Astrocyte (in vitro differentiated cells and primary cell): ENCODE measurements at places on chromosomes 6 and 20.

DNA sequence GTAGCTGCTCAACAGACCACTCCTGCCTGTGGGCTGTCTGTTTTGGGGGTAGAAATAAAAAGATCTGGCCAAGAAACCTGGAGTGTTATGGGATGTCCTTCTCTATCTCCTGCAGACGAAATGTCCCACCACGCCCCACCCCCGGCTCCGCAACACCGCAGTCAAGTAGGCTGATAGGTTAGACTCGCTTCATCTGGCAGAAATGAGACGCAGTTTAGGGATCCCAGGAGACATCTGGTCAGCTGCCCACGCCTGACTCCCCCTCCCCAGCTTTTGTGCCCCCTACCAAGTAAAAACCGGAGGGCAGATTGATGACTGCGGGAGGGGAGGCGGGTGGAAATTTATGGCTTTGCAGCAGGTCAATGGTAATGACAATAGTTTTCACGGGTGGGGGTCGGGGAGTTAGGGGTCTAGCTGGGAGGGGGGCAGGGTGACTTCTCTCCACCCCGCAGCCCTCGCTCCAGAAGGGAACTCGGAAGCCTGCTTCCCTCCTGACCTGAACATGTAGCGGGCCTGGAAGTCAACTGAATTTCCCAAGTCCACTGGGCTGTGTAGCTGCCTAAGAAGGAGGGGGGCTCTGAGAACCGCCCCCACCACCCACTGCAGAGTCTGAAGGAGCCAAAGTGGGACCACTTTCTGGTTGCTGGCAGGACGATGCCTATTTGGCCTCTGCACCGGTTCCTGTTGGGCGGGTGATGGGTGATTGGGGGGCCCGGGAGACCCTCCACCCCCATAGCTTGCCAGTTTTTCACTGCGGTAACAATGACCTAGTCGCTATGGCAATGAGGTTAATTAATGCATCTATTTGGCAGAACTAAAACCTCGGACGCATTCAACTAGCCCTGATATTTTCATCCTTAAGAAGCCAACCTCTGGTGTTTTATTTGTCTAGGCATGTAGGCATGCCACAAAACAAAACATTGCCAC is 25.7 kb downstream of the PMEPA1 start:
- DNase-seq = no peak
- H3K27me3 ChIP-seq = no peaks in the 10 kb centered on the region
- H3K27ac ChIP-seq = peak overlapping the region; percentile 22
- peaks cover 3% of the 10 kb centered on the region for H3K36me3 ChIP-seq

- H3K4me1 ChIP-seq = no peaks in the 10 kb centered on the region
- H3K27me3 ChIP-seq = no peaks in the 10 kb centered on the region
- no peak overlapping the region for H3K4me3 ChIP-seq
- DNase-seq = no peak
These were observed 11.5 kb upstream of the MRS2 start for GRCh38 chr6:24391208-24391607.

- no peaks in the 10 kb centered on the region for H3K36me3 ChIP-seq
- H3K4me1 ChIP-seq = no peaks in the 10 kb centered on the region
- DNase-seq = no peak
- H3K27ac ChIP-seq = no peak overlapping the region
These were observed 140.5 kb upstream of the CST7 start for GRCh38 chr20:24808616-24809015.

DNA sequence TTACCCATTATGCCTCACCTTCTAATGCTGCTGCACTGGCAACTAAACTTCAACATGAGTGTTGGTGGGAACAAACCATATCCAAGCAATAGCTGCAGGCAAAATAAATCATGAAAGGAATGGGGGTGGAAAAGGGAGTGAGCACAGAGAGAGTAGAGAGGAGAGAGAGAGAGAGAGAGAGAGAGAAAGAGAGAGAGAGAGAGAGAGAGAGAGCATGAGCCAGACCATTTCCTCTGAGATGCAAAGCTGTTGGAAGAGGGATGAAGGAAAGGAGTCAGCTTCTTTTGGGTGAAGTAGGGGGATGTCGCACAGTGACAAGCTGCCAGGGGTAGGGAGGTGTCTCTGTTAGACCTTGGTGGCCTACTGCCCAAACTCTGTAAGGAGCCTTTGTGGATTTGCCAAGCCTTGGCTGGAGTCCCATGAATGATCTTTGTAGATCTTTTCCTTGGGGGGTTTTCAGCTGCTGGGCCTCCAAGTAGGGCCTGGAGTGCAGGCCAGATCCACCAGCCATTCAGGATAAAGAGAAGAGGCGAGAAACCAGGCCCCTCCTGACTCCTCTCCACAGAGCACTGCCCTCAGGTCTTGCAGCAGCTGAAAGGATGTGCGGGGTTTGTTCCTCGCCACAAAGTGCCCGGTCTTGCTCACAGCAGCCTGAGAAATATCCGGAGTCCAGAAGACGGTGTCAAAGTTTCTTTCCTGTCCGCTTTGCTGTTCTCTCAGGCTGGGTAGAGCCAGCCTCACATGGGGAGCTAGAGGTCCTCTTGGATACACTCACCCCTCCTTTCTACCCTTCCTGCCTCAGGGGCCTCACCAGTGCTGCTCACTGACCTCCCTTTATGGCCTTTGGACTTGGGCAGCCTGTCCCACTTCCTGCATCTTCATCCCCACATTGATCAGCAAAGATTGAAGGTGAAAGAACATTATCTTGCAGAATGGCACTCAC is 17.8 kb downstream of the BTBD3 start:
- H3K36me3 ChIP-seq = no peaks in the 10 kb centered on the region
- DNase-seq = no peak
- H3K4me1 ChIP-seq = no peaks in the 10 kb centered on the region
- H3K27ac ChIP-seq = no peak overlapping the region

GRCh38 chr6:30483677-30484279 is 5.5 kb upstream of the HLA-E start:
- no peak overlapping the region for H3K27ac ChIP-seq
- H3K4me1 ChIP-seq = no peaks in the 10 kb centered on the region
- no peaks in the 10 kb centered on the region for H3K36me3 ChIP-seq
- no peak overlapping the region for H3K4me3 ChIP-seq

DNA sequence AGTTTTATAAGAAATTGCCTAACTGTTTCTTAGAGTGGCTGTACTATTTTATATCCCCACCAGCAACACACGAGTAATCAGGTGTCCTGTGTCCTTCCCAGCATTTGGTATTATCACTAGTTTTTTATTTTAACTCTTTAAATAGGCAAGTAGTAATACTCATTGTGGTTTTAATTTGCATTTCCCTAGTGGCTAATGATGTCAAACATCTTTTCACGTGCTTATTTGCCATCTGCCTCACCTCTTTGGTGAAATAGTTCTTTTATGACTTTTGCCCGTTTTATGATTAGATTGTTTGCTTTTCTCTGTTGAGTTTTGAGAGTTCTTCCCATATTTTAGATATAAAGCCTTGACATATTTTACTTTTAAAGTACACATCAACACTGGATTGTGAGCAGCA is 57.8 kb downstream of the GCLC start:
- no peak for DNase-seq
- H3K4me1 ChIP-seq = no peaks in the 10 kb centered on the region
- H3K36me3 ChIP-seq = no peaks in the 10 kb centered on the region
- H3K4me3 ChIP-seq = no peak overlapping the region
- H3K27me3 ChIP-seq = peaks cover 5% of the 10 kb centered on the region
- no peak overlapping the region for H3K27ac ChIP-seq

DNA sequence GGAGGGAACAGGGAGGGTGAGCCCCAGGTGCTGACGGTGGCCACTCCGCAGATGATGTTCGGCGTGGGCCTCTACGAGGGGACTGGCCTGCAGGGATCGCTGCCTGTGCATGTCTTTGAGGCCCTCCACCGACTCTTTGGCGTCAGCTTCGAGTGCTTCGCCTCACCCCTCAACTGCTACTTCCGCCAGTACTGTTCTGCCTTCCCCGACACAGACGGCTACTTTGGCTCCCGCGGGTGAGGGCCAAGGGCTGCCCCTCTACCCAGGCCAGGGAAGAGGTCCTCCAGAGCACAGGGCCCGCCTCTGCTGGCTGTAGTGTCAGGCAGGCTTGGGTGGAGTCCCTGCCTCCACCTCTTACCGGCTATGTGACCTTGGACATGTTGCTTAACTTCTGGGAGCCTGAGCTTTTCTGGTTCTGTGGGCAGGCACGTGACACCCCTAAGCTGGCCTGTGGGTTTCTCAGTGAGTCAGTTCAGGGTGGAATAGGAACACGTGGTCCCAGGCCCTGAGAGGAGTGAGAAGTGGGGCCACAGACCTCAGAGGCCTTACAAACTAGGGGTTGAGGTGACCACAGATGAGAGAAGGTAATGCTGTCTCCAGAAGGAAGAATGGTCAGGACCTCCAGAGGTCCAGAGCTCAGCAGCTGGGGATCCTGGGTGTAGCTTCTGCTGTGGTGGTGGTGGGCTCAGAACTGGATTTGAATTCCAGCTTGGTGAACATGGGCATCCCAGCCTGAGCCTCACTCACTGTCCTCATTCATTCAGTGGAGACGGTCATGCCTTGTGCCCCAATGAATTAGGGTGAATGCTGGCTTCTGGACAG is 11.9 kb downstream of the PCIF1 start:
- H3K36me3 ChIP-seq = peaks cover 36% of the 10 kb centered on the region
- H3K4me3 ChIP-seq = no peak overlapping the region
- no peaks in the 10 kb centered on the region for H3K27me3 ChIP-seq
- H3K27ac ChIP-seq = no peak overlapping the region
- peak; percentile 23 for DNase-seq
